ENCODE measurements at places on chromosomes 2 and 18. TPM values are rescaled to one million over a fixed set of nuclear protein-coding genes. Genes with fewer than 3 reads are reported as not detected.

Gene CEP68
- 23.4 TPM for total RNA-seq

Gene DQX1
- total RNA-seq = 1.4 TPM

Gene CYTIP
- 97.7 TPM for total RNA-seq

Gene SERPINB3
- total RNA-seq = not detected

Gene MPP4
- total RNA-seq = 0.45 TPM
